ENCODE measurements at places on chromosomes 1 and 21.

DNA sequence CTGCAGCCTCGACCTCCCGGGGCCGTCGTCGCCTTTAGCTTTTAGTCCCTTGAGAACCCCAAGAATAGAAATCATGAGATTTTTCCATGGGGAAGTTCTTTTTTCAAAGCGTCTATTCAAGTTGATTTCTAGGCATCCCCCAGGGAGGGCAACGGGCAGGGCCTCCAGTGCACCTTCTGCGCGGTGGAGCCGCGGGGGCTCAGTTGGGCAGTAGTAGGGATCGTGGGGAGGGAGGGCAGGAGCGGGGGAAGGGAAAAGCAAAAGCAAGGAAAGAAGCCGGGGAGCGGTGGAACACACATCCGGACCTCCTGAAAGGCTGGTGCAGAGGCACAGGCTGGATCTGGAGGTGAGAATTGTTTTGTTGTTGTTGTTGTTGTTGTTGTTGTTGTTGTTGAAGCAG is 103.4 kb downstream of the PPIAL4G start:
- DNase-seq, result no peak

DNA sequence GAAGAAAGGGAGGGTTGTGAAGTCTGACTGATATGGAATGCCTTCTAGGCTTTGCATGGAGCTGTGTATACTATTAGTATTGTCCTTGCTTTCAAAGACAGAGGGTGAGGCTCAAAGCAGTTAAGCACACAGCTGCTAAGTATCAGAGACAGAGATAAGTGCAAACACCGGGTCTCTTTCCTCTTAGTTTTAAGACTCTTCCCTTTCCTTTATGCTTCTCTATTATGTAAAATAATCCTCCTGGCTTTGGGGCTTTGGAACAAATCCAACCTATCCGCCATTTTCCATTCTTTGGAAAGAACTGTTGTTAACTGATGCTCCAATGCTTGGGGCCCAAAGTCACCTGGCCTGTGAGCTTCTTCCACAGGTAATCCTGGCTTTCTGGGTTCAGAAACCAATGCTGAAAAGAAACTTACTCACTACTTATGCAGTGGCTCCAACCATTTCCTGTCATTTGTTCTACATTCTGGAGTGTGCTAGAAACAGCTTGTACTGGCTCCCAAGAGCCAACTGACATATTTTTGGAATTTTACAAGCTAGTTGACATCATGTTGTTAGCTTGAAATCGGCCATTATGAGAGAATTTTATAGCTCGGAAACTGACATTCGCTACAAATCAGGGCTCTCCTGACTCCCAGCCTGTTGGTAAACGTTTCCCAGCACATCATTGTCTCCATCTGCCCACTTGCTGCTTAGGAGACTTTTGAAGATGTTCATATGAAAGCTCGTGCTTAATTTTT is 67.5 kb downstream of the DNTTIP2 start:
- no peak for DNase-seq

- no peak for DNase-seq
Observed at GRCh38 chr1:224743608-224744164, 127.6 kb downstream of the CNIH3 start.

GRCh38 chr1:201488830-201489589 is 17.9 kb downstream of the CSRP1 start:
- no peak for DNase-seq

DNA sequence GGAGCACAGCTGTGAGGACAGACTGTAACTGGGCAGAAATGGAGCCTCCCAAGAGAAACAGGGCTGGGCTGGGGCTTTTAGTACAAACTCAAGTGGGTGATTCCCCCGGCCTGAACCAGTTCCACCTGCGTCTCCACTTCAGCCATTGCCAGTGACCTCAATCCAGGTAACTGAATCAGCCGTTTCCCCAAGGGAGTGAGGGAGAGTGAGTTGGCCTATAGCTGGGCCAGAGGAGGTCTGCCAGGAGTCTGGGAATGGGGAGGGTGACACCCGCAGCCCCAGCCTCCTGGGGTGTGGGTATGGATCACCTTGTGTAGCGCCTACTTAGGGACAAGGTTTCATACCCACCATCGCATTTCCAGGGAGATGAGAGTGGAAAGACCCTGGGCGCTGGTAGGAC is 8.5 kb downstream of the SLC26A9 start:
- no peak for DNase-seq

- DNase-seq, result no peak
Observed at GRCh38 chr1:42931911-42932422, 26.7 kb downstream of the SLC2A1 start.

DNA sequence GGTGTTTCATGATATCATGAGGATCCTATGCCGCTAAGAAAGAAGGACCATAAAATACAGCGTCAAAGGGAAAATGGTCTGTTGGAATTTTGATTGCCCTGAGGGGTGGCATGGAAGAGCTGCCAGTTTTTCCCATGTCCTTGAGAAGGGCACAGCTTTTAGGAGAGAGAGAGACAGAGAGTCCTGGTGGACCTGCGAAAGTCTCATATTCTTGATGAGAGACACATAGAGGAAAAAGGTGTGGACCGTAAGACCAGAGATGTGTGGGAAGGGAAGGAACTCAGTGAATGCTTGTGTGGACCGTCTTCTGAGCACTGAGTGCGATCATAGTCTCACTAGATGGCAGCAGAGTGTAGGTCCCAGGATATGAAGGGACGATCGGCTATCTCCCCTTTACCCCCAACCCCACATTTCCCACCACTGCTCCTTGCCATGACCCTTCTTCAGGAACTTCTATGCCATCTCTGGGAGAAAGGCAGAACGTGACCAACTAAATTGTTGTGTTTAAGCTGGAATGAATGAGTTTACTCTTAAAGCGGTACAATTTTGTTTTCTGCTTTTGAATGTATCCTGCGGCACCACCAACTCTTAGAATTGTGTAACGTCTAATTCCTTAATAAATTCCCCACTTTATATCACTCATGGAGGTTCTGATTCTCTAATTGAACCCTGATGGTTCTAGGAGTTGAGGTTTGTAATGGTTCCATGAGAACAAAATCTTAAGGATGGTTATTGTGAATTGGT is 117.7 kb downstream of the CTH start:
- peak; percentile 2 for DNase-seq

GRCh38 chr1:89277725-89278124 is 5.1 kb upstream of the GBP5 start:
- no peak for DNase-seq

- no peak for DNase-seq
Observed at GRCh38 chr1:215963621-215964020, 396.5 kb downstream of the KCTD3 start.

- no peak for DNase-seq
Observed at GRCh38 chr1:117686907-117687306, 81.1 kb downstream of the TENT5C start.

DNA sequence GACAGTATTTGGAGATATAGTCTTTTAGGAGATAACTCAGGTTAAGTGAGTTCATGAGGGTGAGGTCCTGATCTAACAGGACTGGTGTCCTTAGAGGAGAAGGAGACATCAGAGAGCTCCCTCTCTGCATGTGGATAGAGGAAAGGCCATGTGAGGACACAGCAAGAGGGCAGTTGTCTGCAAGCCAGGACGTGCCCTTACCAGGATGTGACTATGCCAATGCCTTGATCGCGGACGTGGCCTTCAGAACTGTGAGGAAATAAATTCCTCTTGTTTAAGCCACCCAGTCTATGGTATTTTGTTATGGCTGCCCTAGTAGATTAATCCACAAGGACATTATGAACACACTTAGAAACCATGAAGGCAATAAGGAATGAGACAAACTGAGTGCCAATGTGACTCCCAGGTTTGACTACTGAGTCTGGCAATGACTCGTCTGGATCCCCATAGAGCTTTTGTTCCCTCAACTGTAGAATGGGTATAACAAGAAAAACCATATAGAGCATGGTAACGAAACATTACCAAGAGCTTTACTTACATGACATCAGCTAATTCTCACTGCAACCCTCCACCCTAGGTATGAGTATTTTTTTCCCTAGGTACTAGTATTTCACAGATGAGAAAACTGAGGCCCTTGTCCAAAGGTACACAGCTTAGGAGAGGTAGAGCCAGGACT is 6.5 kb downstream of the URB1 start:
- DNase-seq, result no peak

- DNase-seq, result no peak
Observed at GRCh38 chr1:2856066-2856390, 54.5 kb upstream of the TTC34 start.
